ENCODE measurements at places on chromosomes 6 and 20.

- no peak for DNase-seq
Measured at GRCh38 chr6:151289399-151290007, 49.7 kb downstream of the AKAP12 start.

DNA sequence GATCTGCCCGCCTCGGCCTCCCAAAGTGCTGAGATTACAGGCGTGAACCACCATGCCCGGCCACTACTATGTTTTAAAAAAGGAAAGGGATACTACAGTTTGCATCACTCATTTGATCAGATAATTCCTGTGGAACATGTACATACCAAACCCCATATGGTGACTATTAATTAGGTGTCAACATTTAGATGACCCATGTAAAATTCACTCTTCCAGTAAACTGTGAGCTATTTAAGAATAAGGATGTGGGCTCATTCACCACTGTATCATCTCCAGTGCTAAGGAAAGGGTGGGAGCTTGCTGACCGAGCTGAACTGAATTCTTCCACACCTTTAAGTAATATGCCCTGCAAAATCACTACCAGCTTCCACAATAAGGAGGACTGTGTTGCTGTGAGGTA is 127.5 kb downstream of the BTBD9 start:
- DNase-seq: no peak

- DNase-seq: no peak
Measured at GRCh38 chr6:133051240-133051639, 189.9 kb upstream of the EYA4 start.

DNA sequence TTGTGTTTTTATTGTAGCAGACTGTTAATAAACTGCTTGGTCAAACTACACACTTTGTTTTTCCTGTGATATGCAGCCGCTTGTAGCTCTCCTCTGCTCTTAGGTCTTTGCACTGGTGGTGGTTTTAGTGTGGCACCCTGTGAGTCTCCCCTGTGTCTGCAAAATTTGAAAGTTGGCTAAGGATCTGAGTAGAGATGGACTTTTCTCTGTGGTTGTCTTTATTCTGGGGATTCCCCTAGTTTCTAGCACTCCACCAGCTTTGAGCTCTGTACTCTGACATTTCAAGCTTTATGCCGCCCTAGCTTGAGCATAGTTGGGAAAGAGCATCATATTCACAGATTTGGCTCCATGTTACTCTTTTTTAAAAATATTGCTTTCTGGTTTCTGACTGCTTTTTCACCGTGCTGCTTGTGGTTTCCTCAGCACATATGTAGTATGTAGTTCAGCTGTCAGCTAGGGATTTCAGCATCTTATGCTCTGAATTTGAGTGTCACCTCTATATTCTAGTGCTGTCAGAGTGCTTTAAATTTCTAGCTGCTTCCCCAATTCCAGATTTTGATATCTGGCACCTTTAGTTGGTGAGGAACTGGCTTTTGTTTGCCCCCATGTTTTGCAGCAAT is 25.4 kb downstream of the CDYL start:
- DNase-seq: no peak

DNA sequence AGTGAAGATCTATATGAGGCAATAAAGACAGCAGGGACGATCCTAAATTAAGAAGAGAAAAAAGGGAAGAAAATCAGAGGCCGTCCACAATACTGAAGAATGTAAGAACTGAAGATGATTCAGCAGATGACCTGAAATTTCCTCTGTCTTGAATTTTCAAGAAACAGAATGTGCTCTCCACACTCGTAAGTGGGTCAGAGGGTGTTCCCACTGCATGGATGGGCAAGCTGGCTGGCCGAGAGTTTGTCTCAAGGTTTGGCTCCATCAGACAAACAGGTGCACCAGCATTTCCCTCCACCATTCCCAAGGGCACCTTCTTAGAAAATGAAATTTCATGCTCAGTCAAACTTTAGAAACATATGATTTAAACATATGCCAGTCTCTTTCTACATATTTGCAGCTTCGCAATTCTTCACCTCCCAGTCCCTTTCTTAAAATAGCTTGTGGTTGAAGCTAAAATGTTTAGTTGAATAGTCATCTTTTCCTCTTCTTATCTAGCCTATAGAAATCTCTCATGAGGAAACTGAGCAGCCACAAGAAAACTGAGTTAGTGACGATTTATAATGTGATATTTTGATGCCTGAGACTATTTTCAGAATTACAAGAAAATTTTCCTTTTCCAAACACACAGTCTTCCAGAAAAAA is 576.4 kb downstream of the PRKN start:
- DNase-seq: no peak

DNA sequence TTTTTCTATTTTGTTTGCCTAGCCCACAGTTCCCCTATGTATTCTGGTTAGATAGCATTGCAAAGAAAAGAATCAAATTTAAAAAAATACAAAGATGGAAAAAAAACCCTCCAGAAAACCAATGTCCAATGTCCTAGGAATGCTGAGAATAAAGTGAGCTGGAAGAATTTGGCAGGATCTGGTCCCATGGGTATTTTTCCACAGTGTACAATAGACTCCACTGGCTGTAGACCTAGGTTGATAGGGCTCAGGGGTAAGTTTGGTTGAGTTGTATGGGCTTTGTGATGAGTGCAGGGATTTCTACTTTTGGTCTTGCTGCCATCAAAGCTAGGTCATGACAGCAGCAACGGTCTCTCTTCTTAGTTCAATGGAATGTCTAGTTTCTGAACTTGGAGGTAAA is 41.5 kb downstream of the SLC22A2 start:
- no peak for DNase-seq

DNA sequence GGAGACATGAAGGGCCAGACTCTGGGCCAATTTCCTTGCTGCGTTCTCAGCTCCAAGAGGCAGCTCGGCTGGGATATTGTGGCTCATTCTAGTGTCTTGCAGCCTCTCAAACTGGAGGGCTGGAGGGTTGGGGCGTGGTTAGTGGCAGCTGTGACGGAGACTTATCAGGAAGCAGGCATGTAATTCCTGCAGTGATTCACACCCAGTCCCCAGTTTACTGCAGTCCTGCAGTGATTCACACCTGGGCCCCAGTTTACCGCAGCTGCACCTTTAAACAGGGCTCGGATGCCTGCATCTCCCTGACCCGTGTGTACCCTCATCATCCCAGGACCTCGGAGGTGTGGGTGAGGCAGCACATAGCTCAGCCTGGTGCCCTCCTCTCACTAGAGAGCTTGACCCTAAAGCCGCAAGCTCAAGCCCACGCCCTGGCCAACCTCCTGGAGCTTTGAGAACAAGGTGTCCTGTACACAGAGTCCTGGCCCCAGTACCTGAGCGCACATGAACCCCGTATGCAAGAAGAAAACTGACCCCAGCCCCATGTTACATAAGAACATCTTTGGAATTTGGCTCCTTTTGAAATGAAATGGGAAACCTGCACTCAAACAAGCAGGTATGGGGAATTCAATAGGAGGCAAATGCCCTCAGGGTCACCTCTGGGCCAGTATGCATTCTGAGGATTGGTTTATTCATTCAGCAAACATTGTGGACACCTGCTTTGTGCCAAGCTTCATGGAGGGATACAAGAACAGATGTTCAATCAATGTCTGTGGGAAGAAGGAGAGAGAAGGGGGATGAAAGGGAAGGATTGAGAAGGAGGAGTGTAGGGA is 55.3 kb upstream of the FAM83D start:
- no peak for DNase-seq

- DNase-seq: peak; percentile 78
Measured at GRCh38 chr6:71248306-71248765, 40.3 kb upstream of the OGFRL1 start.

DNA sequence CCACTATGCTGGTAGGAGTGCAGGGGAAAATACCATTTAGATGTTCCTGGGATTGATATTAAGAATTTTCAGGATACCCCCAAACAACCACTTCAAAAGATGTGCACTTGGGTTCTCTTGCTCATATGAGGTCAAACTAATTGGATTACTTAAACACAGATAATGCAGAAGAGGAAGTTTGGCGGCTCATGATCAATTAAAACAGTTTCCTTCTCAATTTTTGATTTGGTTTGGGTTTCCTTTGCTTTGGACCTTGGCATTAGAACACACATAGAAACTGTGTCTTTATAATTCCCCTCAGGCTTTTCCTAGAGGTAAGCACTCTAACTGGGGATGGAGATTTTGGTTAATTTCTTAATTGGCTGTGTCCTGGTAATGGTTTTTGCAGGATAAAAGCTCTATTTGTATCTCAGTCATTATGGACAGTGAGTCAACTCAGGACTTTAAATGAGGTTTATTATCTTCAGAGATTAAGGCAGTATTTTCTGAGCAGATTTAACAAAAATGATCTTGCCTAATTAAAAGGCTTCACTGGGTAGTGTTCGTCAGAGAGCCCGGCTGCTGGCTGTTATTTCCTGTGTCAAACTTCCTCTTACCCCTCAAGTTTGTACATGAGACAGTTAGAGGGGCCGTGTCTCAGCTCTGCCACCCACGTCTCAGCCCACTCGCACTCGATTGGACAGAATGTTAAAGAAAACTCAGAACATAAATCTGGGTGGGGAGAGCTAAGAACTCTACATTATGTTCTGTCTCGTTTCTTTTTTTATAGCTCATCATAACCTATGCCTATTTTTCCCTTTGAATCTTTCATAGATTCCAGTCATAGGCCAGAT is 50.3 kb upstream of the PREP start:
- no peak for DNase-seq

GRCh38 chr6:142187209-142187608 is 40.1 kb downstream of the VTA1 start:
- DNase-seq: peak; percentile 59

DNA sequence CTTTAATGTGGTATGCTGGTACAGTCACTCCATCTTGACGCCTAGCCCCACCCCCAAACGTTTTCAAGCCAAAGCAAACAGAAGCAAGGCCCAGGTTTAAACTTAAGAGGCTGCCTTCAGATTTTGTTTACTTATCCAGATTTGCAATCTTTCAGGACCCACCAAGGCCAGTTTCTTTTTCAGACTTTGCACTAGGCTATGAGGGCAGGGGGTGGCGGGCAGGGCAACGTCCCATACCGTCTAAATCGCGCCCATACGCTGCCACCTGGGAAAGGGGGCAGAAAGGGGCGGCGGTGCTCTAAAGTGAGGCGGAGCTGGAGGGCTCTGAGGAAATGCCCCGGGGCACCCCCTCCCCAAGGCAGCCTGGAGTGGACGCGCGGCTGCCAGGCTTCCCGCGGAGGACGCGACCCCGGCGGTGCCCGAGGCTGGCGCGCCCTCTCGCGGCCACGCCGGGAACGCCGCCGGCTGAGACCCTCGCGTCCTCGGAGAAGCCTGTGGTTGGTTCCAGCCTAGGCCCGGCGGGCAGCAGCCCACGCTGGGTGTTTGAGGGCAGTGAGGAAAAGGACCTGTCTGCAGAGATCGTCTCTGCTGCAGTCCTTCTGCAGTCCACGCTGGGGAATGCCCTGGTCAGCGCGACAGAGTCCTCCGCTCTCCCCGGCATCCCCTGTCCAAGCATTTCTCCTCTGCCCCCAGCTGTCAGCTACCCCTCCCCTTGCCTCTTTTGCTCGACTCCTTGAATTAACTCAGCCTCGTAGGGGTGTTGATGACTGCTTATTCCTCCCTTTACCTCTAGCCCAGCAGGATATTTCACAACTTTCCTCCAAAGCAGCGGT is 129.2 kb upstream of the PRND start:
- peak; percentile 35 for DNase-seq

DNA sequence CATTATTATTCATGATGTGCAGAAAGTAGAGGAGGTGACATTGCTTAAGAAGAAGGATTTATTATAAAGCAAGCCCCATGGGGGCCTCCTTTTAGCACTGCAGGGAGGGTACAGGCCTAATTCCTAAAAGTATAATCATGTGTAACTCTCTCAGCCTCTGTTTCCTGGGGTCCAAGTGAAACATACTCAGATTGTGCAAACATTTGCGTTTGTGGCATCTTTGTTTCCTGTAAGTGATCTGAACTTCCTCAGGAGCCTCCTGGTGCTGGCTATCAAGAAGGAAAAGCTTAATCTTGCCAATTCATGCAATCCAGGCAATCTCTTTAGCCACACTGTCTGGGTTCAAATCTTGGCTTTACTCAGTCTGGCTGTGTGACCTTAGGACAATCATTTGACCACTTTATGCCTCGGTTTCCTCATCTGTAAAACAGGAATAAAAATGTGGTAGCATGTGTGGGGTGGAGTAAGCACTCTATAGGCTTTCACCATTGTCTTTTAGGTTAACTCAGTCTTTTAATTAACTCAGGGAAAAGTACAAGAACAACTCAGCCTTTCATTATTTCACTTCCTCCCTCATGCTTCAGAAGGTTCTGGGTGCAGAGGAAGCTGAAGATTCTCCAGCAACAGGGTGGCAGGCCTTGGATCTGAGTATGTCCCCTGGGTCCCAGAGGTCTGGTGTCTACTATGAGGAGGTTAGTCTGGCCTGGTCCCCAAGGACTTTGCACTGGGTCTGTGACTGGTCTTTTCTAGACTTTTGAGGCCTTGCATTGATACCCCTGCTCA is 831 bp upstream of the SIRPB2 start:
- no peak for DNase-seq

DNA sequence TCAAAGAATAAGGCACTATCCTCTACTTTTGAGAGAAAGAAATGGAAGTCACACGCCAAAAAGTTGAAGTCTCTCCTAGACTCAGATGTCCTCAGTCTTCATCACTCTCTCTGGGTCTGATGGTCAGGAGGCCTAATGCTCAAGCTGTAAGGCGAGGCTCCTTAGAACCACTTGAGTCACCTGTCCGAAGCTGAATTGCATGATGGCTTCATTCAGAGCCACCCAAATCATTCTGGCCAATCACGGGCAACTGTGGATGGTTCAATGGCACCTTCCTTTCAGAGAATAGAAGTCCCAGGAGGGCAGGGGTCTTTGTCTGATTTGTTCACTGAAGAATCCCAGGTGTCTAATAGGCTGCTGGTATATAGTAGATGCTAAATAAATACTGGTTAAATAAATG is 69.4 kb upstream of the RNF24 start:
- DNase-seq: no peak

- DNase-seq: no peak
Measured at GRCh38 chr6:84524636-84525035, 239.8 kb downstream of the TBX18 start.

GRCh38 chr6:118401325-118401975 is 146.6 kb upstream of the PLN start:
- DNase-seq: no peak

GRCh38 chr6:23655525-23655924 is 470.5 kb upstream of the NRSN1 start:
- DNase-seq: no peak

GRCh38 chr20:38748861-38749149 is 545 bp downstream of the ACTR5 start:
- DNase-seq: peak; percentile 43

- DNase-seq: no peak
Measured at GRCh38 chr6:1708820-1709219, 99.1 kb downstream of the FOXC1 start.

DNA sequence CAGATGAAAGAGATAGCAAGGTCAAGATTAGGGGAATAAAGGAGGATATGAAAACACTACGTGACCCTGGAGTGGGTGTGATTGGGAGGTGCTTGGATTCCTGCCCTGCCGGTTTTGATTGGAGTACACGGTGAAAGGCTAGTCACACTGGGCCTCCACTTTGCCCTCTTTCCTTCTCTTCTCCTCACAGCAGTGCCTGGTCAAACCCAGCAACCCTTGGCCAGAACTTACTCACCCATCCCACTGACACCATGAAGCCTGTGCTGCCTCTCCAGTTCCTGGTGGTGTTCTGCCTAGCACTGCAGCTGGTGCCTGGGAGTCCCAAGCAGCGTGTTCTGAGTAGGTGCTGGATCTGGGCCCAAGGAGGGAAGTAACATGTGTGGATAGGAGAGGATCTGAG is at the start of gene WFDC13:
TSS of gene WFDC13 (plus strand) at position 166 of the 400 bp plus-strand sequence. CDS start at position 252, 86 bp downstream.
- no peak for DNase-seq

GRCh38 chr6:116159782-116160524 is 34.0 kb upstream of the COL10A1 start:
- DNase-seq: no peak
